ENCODE measurements at places on chromosomes 2 and 18.

- DNase-seq = no peak
These were observed 4.6 kb downstream of the BCL11A start for GRCh38 chr2:60548845-60549237.

DNA sequence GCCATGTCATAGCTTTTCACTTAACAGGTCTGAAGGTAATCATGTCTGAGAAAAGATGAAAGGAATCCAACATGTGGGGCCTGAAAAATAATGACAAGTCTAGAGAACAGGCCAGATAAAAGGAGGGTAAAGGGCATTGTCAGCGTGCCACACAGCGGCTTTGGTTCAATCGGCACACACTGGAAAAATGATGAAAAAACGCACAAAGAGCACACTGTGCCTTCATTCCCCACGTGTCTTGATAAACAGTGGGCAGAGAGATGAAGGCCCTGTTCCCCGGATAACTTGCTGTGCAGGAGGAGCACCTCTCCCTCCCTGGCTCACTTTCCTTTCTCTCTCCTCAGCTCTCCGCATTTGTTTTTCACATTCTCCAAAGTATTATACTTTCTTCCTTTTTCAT, 766.3 kb downstream of the TDRD15 start:
- DNase-seq = no peak

DNA sequence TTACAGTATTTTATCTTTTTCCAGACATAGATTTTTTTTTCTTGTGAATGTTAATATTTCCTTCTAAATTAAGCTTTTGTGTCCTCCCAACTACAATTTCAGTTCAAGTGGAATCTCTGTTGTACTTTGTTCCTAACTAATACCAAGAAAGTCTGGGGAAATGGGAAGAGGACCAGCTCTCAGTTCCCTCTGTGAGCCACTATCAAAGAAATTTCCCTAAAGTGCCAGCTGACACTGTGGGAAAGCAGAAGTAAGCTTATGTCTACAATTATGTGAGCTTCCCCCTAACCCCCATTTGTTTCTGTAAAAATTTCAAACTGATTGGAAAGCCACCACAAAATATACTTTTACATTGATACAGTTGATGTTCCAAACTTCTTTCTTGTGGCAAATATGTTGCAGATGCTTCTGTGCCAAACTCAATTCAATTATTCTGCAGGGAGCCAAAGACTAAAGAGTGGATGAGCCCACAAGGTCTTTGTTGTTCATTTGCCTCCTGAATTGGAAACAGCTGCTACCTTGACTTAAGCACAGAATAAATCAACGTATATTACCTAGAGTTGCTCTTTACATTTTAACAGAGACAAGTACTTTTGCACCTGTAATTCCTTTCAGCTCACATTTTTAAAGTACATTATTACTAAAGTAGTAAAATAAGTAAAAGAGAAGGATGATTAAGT, 306.6 kb downstream of the PTH2R start:
- DNase-seq = no peak

DNA sequence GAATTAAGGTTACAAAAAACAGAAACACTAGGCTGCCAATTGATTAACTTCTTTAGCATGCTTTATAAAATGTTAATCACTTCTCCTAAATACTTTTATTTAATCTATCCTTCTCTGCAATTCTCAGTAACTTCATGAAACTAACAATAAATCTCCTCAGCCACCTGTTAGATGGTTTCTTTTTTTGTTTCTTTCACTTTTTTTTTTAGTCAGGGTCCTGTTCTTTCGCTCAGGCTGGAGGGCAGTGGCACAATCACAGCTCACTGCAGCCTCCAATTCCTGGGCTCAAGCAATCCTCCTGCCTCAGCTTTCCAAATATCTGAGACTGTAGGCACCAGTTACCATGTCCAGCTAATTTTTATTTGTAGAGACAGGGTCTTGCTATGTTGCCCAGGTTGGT, 213.4 kb upstream of the STK17B start:
- no peak for DNase-seq

GRCh38 chr2:236968880-236969534, 116.7 kb upstream of the COPS8 start:
- no peak for DNase-seq

DNA sequence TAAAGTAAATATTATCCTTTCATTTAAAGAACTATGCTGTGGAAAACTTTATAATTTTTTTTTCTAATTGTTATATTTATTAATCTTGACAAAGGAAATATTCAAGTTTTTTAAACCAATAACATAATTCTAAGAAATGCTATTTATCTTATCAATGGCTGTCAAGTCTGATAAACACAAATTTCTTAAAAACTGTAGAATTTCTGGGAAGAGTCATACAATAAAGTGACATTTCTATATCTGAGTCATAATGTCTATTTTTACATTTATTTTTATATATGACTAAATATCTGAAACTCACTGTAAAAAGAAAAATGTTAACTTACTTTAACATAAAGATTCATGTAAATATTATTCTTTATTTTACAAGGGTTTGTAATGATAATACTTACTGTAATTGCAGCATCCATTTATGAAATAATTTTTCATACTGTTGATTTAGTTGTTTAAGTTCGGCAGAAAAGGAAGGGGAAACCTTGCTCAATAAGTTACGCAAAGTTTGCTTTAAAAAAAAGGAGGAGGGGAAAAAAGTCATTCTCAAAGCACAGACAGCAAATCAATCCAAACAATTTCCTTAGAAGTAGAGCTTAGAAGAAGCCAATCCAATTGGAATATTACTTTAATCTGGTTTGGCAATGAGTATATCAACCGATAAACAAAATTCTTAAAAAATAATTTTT, 32.4 kb downstream of the ORC2 start:
- DNase-seq = no peak

Data from pulmonary artery endothelial cell (primary cell).